ENCODE measurements at places on chromosomes 6 and 20.

- no peak for DNase-seq
Observed at GRCh38 chr6:25454136-25454535, 175.0 kb downstream of the CARMIL1 start.

DNA sequence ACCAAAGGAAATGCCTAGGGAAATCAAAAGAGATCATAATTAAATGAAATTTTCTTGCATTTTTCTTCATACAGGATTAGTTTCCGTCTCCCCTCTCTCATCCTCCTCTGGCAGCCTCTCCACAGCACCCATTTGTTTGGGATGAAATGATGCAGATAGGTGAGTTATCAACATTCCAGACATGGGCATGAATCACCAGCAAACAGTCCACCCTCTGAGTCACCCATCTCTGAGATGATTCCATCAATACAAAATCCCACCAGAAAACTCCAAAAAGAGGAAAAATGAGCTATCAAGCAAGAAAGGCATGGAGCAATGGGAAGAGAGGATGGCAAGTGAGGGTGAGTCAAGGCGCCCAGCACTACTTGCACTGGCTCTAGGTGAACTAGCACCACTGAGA is 11.4 kb downstream of the MC3R start:
- DNase-seq, result no peak

DNA sequence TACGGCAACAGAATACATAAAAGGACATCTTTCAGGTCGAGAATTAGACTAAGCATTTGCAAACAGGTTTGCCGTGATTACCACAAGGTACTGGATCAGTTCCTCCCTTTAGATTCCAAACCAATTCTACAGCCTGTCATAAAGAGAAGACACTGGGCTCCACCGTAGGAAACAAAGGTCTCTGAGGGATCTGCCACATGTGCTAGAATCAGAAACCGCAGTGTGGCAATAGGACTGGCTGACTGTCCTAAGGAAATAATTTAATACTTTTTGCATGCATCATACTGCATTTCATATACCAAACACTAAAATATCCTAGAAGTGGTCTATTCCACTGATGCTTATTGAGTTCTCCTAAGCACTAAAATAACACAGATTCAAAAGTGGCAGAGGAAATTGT is 59.2 kb downstream of the POPDC3 start:
- no peak for DNase-seq

GRCh38 chr6:112266331-112266730 is 12.0 kb upstream of the LAMA4 start:
- DNase-seq, result no peak

DNA sequence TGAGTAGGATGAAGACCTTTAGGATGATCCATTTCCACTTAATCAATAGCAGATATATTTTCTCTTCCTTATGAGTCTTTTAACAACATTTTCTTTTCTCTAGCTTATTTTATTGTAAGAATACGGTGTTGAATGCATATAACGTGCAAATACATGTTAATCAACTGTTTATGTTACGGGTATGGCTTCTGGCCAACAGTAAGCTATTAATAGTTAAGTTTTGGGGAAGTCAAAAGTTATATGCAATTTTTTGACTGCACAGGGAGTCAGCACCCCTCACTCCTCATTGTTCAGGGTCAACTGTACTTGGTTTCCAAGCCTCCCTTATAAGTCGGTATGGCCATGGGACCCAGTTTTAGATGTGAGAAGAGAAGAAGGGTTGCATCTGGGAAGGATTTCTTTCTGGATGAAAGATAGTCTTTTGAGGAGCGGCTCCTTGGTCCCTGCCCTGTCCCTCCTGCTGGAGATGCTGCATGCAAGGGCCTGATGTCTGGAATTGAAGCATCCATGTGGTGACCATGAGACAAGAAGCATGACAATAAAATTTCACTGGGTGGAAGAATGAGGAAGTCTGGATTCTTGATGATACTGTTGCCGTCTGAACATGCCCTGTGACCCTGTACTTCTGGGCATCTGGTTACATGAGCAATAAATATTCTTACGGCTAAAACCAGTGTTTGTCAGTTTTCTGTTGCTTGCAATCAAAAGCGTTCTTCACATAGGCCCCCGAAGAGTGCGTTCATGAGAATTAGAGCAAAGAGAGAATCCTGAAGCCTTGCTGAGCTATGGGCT is 194.7 kb upstream of the PMEPA1 start:
- DNase-seq, result no peak

DNA sequence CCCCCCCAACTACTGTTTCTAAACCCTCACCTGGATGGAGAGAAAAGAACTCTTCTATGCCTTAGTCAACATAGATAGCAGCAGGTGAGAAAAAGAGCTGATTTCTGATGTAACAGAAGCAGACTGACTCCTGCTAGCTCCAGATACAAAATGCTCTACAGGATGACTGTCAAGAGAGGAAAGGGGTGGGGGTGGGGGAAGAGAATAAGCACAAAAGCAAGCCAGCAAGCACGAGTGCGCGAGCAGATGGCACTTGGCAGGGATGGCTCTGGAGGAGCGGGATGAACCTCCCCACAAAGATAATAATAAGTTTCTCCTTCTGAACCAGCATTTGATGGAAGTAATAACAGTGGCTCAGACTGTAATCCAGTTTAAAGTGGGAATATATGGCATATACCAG is 45.6 kb upstream of the SPDEF start:
- no peak for DNase-seq

- DNase-seq, result no peak
Observed at GRCh38 chr20:58212636-58213035, 15.8 kb downstream of the ANKRD60 start.

DNA sequence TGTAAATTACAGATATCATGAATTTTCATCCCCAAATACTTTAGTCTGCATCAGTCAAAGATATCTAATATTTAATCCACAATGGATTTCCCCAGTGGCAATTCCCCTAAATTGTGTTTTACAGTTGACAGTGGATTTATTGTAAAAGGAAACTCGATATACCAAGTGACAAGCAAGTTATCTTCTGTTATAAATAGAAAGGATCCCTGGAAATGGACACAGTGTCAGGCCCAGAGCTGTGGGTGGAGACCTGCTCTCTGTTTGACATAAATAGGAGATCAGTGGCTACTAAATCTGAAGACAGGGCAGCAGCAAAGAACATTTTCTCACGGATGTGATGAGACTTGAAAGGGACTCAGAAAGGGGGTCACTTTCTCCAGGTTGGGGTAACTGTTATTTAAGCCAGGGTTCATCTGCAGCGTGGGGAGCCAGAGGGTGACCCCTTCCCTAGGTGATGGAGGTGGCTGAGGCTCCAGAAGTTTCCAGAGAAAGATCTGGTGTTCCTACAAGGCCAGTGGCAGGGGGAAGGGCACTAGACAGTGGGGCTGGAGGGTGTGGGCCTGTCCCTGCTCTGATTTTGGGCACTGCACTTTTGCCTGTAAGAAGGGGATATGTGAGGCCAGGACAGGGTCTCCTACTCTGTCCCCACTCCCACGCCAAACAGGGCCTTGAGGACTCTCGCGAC is 12.3 kb upstream of the FAM110A start:
- no peak for DNase-seq

DNA sequence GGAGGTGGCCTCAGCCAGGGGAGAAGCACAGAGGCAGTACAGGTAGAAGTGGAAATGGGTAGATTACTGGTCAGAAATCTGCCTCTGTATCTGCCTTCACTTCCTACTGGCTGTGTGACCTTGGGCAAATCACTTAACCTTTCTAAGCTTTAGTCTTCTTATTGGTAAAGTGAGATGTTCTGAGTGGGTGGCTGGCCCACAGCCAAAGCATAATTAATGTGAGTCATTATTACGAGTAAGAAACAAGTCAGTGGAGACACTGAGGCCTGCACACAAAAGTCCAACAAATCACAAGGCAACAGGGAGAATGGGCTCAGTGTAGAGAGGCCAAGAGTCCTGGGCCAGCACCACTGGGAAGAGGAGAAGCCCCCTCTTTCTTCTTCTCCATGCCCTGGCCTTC is 39.1 kb downstream of the NRN1 start:
- no peak for DNase-seq
